Iris pigment epithelial cell (primary cell): ENCODE measurements at places on chromosomes 5 and 9.

DNA sequence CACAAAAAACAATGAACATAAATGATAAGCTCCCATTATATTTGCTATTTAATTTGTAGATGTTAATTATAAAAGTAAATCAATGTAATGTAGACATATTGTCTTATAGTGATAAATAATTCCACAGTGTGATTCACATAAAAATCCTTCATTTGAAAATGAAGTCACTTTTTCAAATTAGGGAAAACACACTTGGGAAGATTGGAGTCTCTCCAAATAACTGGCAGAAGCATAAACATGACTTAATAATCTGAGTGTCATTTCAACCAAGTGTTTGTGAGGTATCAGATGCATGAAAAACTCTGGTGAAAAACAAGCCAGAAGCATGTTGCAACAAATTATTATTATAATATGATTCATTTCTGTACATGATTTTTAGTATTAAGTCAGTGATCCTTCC lies 102.2 kb downstream of the CETN3 start:
- no peak for DNase-seq

GRCh38 chr5:74041913-74042312 lies 415.9 kb downstream of the ARHGEF28 start:
- DNase-seq, result peak; percentile 24

DNA sequence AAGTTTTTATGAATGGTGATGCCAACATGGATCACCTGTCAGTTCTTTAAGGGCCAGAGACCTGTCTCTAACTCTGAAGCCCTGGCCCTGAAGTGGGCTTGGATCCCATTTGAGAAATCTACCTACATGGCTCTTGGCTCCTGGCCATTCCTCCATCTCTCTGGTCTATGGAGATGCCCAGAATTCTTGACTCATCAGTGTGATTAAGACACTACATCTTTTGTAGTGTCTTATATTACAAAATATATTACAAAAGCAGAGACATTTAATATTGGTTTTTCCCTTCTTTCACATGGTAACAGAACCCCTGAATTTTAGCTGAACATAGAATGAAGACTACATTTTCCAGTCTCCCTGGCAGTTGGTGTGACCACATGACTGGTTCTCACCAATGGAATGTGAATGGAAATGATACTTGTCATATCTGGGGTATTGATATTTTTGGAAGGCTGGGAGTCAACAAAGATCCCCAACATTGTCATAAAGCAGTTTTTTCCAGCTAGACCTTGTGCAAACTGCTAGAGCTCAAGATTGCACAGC lies 198.3 kb downstream of the SREK1 start:
- DNase-seq, result no peak

GRCh38 chr9:113876151-113876992 lies at the start of gene ZNF618:
Gene ZNF618, plus strand, starts transcription at chr9:113876309. Its CDS starts 72 bp downstream, at chr9:113876381.
- peak; percentile 30 for DNase-seq

GRCh38 chr5:139651043-139651834 lies 3.1 kb downstream of the CXXC5 start:
- no peak for DNase-seq

DNA sequence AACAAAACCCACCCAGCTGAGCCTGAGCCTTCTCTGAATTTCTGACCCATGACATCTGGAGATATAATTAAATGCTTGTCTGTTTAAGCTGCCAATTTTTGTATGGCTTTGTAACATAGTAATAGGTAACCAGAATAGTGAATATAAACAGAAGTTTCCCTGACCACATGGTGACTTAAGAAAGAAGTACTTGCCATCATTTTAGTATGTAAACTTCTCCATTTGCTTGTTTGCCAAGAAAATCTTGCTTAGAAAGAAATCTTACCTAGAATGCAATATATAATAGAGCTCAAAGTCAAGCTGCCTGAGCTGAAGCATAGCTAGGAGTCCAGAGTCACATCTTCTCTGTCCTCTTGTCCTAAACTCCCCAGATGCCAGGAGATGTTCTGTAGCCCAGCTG lies 117.0 kb downstream of the PCSK1 start:
- no peak for DNase-seq

DNA sequence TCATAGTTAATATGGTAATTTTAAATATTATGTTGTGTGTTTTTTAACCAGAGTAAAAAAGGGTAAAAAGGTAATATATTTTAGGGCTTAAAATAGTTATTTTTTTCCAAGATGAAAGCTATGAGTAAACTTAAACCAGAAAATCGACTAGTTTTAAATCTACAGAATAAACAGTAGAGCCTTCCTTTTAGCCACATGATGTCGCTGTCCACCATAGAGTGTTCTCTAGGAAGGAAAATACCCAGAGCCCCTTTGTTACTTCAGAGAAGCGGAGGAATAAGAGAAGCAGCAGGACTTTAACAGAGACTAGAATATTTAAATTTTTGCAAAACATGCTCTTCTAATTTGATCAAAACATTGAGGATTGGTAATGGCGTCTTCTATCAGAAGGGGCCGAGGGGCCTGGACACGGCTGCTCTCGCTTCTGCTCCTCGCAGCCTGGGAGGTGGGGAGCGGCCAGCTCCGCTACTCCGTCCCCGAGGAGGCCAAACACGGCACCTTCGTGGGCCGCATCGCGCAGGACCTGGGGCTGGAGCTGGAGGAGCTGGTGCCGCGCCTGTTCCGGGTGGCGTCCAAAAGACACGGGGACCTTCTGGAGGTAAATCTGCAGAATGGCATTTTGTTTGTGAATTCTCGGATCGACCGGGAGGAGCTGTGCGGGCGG lies at the start of gene PCDHA2:
Gene PCDHA2, plus strand, starts transcription at position 258 of the 664 bp plus-strand sequence.
- DNase-seq, result no peak

DNA sequence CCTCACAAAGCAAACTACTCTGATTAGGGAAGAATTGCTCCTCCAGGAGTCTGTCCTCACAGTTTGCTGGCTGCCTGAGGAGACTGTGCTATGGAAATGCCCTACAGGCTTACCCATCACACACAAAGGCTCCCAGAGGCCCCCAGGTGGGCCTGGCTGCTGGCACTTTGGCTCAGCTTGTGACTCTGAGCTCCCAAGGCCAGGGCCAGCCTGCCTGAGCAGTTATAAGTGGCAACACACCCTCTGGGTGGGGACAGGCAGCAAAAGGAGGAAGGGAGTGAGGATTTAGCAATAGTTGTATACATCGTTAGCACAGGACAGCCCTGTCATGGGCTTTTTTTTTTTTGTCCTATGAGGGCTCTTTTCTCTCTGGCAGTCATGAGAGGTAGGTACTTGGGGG lies 103.5 kb downstream of the DAPK1 start:
- no peak for DNase-seq
